ENCODE measurements at places on chromosomes 11 and 22.
A peak's percentile ranks its signal among the peaks of the same experiment; 100 is the strongest.

- DNase-seq, result no peak
Measured at GRCh38 chr11:7498193-7498592, 12.9 kb downstream of the OLFML1 start.

DNA sequence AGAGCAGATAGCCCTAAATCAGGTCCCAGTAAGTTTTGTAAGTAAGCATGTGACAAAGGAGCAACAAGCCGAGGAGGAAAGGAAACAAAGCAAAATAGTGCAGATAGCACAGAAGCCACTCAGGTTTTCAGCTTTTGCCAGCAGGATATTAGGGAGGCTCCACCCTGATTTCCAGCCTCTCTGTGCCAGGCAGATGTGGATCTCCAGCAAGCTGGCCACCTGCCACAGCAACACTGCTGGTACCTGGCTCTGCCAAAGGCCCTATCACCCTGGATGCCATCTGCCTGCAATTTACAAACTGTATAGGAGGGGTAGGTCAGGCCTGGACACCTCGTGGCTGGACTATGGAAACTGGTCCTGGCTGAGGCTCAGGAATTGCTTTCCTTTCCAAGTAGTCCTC lies 12.2 kb upstream of the NNMT start:
- DNase-seq, result no peak

DNA sequence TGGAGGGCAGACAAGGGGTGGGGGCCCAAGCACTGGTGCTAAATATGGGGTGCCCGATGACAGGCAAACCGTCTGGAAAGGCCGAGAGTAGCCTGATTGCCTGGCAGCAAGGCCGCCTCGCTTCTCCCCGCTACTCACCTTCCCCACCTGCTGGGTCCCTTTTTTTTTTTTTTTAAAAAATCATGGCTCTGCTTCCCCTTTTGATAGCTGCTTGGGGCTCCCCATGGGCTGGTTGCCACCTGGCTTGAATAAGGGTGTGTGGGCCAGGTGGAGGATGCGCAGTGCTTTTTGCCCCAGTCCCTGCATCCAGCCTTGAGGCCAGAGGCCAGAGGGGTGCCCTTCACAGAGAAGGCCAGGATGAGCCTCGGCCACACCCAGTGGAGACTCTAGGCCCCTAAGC lies 112.0 kb downstream of the ST3GAL4 start:
- DNase-seq, result no peak

- DNase-seq, result no peak
Measured at GRCh38 chr22:29385748-29386147, 2.6 kb downstream of the AP1B1 start.

DNA sequence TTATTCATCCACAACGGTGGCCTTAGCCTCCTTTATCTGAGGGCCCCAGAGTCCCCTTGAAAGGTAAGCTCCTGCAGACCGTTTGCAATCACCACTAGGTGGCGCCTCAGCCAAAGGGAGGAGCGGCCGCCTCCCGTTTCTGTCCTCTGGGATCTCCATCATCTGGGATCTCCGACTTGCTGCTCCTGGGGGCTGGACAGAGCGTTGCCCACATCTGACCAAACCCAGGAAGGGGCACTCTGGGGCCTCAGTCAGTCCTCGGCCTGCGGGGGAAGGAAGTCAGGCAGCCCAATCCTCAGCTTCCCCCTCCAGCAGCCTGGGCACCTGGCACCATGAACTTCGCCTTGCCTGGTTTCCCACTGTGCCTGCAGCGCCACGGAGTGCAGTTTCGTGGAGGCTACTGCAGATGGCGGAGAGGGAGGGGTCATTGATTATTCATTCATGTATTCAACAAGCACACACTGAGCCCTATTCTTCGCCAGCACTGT lies 23.5 kb downstream of the TP53I11 start:
- peak; percentile 13 for DNase-seq

GRCh38 chr11:100948936-100949335 lies 180.7 kb downstream of the PGR start:
- no peak for DNase-seq

DNA sequence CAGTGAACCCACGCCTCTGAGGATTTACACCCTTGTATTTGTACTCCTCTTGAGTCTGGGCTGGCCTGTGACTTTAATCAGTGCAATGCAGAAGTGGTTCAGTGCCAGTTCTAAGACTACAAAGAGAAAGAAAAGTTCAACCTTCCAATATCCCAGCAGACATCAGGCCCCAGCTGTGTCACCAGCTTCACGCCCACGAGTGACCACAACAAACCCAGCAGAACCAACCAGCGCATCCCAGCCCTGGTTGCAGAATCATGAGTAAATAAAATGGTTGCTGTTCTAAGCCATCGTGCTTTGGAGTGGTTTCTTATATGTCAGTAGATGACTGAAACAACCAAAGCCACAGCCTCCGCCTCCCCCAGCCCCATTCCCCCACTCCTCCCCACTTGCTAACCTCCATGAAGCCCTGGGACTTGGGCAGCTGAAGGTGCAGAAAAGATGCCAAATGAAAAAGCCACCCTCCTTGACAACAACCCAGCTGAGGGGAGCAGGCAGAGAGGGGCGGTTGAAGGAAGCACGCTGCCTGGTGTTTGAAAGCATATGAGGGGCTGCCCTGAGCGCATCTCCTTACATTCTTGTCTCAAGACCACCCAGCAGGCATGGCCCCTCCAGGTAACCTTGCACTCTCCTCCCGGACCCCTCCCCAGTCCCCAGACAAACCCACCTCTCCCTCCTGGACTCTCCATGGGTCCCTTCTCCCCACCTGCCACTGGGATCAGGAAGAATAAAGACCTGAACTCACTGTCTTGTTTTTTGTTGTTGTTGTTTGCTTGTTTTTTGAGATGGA lies 20.9 kb downstream of the TSKU start:
- DNase-seq, result no peak

- DNase-seq, result no peak
Measured at GRCh38 chr11:77630157-77630710, 7.4 kb downstream of the CLNS1A start.

DNA sequence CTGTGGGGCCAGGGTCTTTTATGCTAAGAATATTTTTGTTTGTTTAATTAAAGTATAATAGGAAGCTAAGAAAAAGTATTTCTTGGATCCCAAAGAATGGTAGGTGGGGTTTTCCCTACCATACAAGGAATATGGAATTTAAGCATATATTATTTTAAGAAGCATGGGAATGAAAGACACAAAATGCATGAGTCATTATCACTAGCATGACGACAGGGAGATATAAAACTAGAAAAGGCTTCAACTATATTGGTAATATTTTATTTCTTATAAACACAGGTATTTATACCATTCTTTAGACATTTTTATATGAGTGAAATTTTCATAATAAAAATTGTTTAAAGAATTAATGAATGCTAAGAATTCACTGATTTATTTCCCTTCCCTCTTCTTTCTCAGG lies 39.3 kb upstream of the SOX6 start:
- DNase-seq, result no peak

GRCh38 chr11:35539781-35540281 lies 14.4 kb upstream of the PAMR1 start:
- DNase-seq, result no peak

DNA sequence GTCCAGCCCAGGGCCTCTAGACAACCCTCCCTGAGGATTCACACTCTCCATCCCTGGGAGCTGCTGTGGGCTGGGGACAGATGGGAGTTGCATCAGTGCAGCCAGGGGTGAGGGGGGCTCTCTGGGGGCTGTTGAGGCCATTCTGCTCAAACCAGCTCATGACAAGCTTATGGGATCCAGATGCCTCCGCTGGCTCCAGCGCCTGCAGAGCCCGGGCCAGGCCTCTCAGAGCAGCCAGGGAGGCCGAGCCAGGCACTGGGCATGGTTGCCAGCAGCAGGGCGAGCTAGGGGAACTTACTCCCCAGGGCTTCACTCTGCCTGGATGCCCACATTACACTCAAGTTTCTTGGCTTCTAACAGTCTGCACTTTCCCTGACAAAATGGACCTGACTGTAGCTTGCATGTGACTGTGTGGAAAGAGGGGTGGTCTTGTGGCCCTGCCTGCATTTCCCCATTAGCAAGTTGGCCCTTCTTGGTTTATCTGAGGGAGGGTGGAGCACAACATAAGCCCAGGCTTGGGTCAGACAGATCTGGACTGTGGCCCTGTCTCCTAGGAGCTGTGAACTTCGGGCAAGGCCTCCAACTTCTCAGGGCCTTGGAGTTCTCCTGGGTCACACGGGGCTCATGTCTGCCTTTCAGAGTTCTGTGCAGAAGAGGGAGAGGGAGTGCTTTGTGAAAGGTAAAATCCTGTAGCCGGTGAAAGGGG lies 34.5 kb upstream of the CYB5R3 start:
- DNase-seq, result no peak

- no peak for DNase-seq
Measured at GRCh38 chr11:16468735-16469453, 112.5 kb upstream of the SOX6 start.

DNA sequence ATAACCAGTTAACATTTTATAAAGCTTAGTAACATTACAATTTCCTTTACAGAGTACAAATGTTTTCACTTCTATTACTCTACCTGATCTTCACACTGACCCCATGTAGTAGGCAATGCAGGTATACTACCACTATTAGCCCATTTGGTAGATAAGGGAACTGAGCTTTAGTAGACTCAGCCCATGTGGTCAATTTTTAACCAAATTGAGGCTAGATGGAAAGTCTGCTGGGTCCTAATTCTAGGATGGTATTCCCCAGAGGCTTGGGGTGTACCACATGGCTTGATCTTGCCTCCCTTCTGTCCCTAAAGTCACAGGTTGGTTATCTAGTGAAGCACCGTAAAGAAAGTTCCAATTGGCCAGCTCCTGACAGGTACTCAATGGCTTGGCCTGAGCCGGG lies 48.2 kb downstream of the NRXN2 start:
- DNase-seq, result no peak

DNA sequence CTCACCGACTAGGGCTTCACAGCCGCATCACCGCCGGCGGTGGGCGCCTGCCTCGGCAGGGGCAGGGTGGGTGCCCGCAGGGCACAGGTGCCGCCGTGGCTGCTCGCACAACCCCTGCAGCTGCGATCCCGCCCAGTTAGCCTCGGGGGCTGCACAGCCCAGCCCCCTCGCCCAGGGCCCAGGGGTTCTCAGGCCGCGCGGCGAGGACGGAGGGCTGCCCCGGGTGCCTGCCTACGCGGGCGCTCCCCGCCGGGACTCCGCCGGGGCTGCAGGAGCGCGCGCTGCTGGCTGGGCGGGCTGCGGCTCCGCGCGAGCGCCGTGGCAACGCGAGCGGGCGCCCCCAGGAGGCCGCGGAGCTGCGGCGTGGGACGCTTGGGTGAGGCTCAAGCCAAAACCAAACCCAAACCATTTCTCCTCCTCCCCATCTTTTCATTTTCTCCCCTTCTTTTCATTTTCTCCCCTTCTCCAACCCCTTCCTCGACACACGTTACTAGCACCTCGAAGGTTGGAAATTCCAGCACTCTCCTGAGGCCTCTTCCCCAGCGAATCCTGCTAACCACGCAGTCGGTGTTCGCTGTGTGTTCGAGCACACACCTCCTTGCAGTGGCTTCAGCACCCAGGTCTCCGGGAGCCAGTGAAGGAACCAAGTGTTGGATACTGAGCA lies at the start of gene MICAL3:
MICAL3 (minus strand) TSS at position 286 of the 664 bp plus-strand sequence. CDS start 117,749 bp downstream, outside the sequence.
- no peak for DNase-seq

DNA sequence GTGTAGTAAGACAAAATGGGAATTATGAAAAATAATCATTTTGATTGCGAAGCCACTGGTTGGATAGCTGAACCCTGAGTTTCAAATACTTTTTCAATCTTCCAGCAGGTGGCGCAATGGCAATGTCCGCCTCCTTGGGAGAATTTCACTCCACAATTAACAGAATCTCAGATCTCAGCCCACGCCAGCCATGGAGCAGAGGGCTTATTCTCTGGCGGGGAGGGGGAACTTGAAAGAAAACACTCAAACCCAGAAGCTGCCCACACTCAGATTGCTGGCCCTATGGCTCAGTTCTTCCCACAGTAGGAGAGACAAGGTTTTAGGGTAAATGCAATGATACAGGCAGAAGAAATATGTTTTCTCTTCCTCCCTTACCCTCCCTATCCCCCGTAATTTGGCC lies 38.7 kb upstream of the RCN1 start:
- no peak for DNase-seq

GRCh38 chr11:61930933-61931332 lies 13.6 kb upstream of the RAB3IL1 start:
- no peak for DNase-seq

- no peak for DNase-seq
Measured at GRCh38 chr11:15695096-15695721, 580.5 kb downstream of the INSC start.

- no peak for DNase-seq
Measured at GRCh38 chr11:66547662-66548009, 933 bp downstream of the ACTN3 start.

DNA sequence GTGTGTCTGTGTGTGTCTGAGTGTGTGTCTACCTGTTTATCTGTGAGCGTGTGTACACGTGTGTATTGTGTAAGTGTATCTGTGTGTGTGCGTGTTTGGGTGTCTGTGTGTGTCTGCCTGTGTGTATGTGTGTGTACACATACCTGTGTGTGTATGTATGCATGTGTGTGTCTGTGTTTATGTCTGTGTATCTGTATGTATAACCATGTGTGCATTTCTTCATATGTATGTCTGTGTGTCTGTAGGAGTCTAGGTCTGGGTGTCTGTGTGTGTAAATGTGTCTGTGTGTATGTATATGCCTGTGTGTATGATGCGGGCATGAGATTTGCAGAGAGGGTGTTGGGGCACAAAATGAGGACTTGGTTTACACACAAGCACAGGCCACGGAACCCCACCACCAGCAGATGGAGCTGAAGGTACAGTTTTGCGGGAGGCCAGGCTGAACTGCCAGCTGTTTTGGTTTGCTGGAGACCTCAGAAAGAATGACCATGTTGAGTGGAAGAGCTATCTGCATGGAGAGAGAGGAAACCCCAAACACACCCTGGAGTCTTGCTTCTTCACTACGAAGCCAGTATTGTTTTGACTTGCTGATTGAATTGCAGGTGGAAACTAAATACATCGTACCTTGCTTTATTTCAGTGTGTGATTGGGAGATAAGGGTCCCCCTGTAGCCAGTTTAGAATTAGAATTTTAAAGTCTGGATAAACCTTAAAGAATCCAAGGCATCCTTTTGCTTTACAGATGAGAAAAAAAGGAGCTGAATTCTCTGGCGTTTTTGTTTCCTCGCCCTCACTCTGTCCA lies 497.2 kb downstream of the NTM start:
- DNase-seq, result peak; percentile 64

GRCh38 chr11:56066980-56067379 lies 26.1 kb upstream of the OR8I2 start:
- DNase-seq, result no peak
